Mesangial cell (primary cell): ENCODE measurements at places on chromosomes 2 and 18. TPM values are rescaled to one million over a fixed set of nuclear protein-coding genes. Genes with fewer than 3 reads are reported as not detected.

The HOXD11 gene
- 19.2 and 24.7 TPM in 2 replicates for total RNA-seq

The KCNE4 gene
- 0.81 and 1.5 TPM in 2 replicates for total RNA-seq

The SLC38A11 gene
- 3.2 TPM in 1 of 2 replicates, not detected in the other for total RNA-seq

The RMC1 gene
- 20.7 and 21.5 TPM in 2 replicates for total RNA-seq

The PSTPIP2 gene
- total RNA-seq = 3.9 and 4.9 TPM in 2 replicates

The SCYGR4 gene
- total RNA-seq = not detected in 2 replicates

The EHBP1 gene
- 11.0 and 13.0 TPM in 2 replicates for total RNA-seq

The EGR4 gene
- not detected in 2 replicates for total RNA-seq

The KCNG3 gene
- under 0.01 TPM in 2 replicates for total RNA-seq
